ENCODE measurements at places on chromosomes 2 and 18. TPM values are rescaled to one million over a fixed set of nuclear protein-coding genes. Genes with fewer than 3 reads are reported as not detected.

Gene MAP3K19
- 0.10 TPM for polyA plus RNA-seq

Gene PLA2R1
- 1.6 TPM for polyA plus RNA-seq

Gene AFF3
- polyA plus RNA-seq: 2.9 TPM

Gene CYTIP
- polyA plus RNA-seq: 0.48 TPM

Gene ZNF514
- polyA plus RNA-seq: 20.9 TPM

Gene FAM237A
- polyA plus RNA-seq: not detected

Gene TEX44
- polyA plus RNA-seq: not detected

Gene SCYGR4
- not detected for polyA plus RNA-seq

Gene IL36A
- not detected for polyA plus RNA-seq

Gene USP37
- polyA plus RNA-seq: 12.8 TPM

Gene C18orf54
- 8.6 TPM for polyA plus RNA-seq

Gene ADAM23
- polyA plus RNA-seq: 11.0 TPM

Gene TRIM43
- polyA plus RNA-seq: not detected

Gene PFN4
- 1.2 TPM for polyA plus RNA-seq

Gene HEATR5B
- polyA plus RNA-seq: 13.4 TPM

Gene LAMA3
- polyA plus RNA-seq: 3.1 TPM

Gene LYPD6B
- polyA plus RNA-seq: not detected

Gene SNTG2
- 0.16 TPM for polyA plus RNA-seq

- no peak for DNase-seq
Observed at GRCh38 chr18:46675112-46675511, 18.1 kb upstream of the LOXHD1 start.

GRCh38 chr2:105876191-105876590 is 131.5 kb downstream of the NCK2 start:
- DNase-seq: no peak

DNA sequence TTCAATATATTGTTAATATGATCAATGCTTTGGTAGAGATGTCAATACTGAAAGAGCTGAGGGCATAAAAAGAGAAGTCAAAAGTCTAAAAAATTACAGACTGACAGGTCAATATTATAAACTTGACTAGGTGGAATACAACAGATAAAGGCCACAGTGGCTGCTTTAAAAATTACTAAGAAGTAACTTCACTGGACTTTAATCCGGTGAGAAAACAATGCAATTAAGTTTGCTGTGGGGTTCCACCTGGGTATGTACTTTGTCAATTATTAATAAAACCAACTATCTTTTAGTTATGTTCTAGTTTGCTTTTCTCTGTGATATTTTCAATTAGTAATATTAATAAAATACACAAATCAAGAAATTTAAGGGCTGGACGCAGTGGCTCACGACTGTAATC is 44.7 kb downstream of the RAPH1 start:
- DNase-seq: no peak

GRCh38 chr2:176984987-176985386 is 227.6 kb upstream of the HNRNPA3 start:
- DNase-seq: no peak

DNA sequence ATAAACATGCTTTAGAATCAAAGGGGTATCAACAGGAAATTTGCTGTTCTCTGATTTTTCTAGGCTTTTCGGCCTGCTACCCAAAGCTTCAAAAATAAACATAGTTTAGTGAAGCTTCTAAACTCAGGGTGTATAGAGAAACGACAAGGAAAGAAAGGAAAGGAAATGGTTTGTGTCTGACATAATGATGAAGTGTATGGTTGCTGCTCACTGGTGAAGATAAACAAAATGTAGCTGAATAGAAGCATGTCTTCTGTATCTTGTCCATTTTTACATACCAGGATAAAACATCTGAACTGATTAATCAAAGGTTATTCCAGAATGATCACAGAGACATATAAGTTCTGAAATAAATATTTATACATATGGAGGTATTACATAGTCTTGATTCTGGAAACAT is 1324.6 kb upstream of the NRXN1 start:
- no peak for DNase-seq

GRCh38 chr2:41498781-41499180 is 549.0 kb upstream of the PKDCC start:
- no peak for DNase-seq

GRCh38 chr2:115560666-115561065 is 1118.2 kb downstream of the DPP10 start:
- no peak for DNase-seq

DNA sequence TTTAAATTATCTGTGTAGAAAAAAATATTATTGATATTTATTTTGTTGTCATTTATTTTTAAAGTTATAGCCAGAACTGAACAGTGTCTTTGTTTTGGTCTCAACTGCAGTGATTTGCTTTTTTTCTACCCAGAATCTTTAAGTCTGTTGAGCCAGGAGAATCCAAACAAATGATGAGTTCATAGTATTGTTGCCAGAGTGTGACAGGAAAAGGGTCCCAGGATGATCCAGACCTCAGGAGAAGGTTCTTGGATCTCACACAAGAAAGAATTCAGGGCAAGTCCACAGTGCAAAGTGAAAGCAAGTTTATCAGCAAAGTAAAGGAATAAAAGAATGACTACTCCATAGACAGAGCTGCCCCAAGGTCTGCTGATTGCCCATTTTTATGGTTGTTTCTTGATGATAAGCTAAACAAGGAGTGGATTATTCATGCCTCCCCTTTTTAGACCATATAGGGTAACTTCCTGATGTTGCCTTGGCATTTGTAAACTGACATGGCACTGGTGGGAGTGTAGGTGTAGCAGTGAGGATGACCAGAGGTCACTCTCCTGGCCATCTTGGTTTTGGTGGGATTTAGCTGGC is 127.1 kb downstream of the AGPS start:
- DNase-seq: peak; percentile 73

GRCh38 chr2:68920481-68921170 is 32.1 kb downstream of the GKN2 start:
- DNase-seq: no peak

- DNase-seq: no peak
Observed at GRCh38 chr2:223976635-223977226, 19.5 kb downstream of the MRPL44 start.

DNA sequence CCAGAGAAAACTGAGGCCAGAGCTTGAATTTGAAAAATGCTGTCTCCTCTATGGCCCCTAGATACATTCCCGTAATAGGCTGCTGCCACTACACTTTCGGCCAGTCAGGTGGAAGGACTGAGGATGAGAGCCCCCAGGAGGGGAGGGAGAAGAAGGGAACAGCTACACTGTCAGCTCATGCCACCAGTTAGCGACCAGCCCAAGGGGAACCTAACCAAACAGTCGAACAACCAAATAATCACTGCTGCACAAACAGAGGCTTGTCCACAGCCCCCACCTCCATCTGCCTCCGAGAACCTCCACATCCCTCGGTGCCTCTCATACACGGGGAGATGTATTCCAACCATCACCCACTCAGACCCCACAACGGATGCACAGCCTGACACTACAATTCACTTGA is 7.3 kb downstream of the ZNF516 start:
- DNase-seq: no peak

DNA sequence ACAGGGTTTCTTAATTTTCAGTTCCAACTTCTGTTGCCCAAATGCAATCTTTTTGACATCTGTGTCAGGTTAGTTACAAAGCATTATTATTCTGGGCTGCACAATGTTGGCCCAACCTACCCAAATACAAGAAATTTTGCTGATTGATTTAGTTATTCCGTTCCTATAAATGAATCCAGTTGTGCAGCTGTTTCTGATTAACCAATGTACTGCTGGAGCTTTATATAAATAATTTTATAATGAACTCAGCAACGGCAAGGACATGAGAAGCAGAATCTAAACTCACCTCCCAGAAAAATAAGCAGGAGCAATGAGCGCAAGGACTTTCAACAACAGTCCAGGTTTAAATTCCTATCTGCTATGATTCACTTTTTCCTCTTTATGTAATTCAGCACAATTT is 76.3 kb upstream of the WIPF1 start:
- peak; percentile 54 for DNase-seq

- DNase-seq: no peak
Observed at GRCh38 chr2:232721882-232722281, 24.8 kb downstream of the GIGYF2 start.

DNA sequence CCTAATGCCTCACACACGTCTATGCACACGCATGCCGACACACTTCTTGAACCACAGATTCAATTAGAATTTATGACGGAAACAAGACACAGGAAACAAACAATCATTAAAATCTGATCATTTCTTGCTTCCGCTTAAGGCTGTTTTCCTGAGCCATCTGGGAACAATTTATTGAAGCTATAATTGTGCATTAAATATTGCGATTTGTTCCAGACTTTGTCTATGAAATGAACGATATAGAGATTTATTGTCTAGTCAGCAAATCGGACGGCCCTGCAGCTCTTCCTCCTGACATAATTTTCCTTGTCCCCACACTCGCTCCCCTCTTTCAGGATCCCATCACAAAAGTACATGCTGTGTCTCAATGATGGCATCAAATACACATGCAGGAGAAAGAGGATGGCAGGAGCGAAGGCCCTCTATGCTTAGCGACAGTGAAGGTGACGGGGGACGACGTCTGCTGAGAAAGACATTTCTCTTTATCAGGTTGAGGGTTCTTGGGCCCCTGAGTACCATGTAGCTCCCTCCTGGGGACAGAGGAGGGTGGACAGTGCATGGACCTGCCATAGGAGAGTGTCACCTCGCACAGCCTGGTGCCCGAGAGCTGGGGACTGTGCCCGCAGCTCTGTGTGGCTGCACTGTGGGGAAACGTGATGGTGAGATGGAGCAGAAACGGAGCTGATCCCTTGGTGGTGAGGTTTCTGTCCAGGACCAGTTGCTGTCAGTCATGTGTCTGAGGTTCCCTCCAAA is 157.3 kb downstream of the ACKR3 start:
- no peak for DNase-seq

DNA sequence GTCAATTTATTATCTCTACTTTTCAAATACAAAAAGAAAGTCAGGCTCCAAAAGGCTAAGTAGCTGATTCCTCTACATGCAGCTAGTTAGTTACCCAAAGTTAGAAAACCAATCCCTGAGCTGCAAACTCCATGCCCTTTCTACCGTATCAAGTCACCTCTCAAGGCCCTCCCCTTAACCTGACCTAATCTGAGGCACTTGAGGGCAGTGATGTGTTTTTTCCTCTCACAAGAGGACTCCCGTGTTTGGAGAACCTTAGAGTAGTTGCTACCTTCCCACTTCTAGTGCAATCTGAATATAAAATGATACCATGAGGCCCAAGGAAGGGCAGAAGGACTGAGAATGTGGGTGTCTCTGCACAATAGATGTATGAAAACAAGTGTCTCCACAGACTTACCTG is 907.9 kb upstream of the CELF4 start:
- no peak for DNase-seq

DNA sequence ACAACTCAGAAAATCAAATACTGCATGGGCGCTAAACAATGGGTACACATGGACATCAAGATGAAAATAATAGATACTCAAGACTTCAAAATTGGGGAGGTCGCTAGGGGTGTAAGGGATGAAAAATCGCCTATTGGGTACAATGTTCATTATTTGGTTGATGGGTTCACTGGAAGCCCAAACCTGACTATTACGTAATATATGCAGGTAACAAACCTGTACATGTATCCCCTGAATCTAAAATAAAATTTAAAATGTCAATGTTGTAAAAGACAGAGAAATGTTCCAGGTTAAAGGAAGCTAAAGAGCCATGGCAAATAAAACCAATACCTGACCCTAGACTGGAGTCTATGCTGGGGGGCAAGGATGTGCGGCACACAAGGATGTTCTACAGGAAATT is 80.4 kb upstream of the CCBE1 start:
- DNase-seq: no peak

- DNase-seq: peak; percentile 12
Observed at GRCh38 chr18:69250305-69251151, 150.2 kb upstream of the DOK6 start.

DNA sequence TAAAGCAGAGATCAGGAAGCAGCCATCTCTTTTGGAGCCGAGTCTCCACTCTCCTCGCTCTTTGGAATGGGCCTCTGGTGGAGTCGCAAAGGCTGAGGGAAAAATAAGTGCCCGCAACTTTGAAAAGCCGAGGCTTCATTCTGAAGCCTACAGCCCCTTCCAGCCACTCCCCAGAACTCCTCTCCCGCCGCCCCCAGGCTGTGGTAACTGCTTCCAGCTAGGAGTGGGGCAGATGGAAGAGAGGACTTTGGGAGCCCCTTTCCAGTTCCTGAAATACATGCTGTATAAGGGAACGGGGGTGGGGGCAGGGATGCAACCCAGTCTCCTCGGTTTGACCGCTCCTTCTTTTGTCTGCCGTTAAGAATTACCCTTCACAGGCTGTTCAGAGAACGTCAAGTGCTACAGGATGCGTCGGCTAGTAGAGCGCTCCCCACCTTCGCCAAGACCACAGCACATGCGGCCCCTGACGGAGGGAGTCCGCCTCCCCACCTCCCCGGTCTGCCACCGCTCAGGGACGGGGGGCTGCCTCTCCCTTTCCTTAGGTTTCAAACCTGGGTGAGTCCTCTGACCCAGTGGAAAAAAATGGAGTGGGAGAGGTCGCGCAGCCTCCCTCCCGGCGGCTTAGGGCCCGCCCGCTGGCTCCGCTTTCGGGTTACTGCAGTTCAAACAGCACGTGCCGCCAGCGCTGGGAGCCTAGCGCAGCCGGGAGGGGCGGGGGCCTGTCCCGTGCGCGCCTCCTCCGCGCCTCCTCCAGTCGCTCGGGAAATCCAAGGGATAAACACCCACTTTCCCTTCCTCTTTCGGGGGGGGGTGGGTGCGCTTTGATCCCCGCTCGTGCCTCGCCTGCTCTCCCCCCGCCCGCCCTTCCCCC is 4.9 kb downstream of the CYP26B1 start:
- peak; percentile 78 for DNase-seq

DNA sequence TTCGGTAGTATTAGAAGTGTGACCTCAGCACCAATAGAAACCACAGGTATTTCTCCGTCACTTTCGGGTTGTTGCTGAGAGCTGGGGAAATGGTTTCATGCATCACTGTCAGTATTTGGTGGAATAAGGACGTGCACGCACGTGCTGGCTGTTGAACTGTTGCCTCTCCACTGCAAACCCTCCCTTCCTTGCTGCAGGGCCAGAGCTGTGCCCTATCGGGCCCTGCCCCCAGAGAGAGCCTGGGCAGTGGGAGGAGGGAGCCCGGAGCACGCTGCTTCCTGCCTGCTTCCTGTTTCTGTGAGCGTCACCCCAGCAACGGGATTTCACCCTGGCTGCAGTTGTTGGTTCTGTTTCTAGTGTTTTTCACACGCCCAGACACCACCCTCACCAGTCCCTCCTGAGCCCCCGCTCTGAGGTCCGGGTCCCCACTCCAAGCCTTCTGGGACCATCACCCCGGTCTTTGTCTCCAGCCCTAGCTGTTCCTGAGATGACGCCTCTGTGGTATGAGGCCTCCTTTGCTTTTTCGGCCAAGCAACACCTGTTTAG is 47.4 kb downstream of the LRRFIP1 start:
- peak; percentile 92 for DNase-seq

DNA sequence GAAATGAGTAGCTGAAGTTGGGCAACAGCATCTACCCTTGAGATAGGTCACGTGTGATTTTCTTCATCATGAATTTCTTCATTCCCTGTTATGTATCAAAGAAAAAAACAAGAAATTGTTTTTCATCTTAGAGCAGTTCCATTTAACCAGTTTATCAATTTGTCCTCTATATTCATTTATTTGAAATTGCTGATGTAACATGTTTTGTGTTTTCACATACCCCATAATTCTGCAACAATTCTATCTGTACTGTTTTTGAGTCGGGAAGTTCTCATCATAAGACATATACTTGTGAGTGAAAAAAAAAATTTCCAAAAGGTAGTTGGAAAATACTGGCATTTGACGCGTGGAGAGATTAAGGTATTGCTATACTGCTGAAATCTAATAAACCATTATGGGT is 422.6 kb upstream of the REG3G start:
- no peak for DNase-seq
